ENCODE measurements at places on chromosomes 6 and 20.

DNA sequence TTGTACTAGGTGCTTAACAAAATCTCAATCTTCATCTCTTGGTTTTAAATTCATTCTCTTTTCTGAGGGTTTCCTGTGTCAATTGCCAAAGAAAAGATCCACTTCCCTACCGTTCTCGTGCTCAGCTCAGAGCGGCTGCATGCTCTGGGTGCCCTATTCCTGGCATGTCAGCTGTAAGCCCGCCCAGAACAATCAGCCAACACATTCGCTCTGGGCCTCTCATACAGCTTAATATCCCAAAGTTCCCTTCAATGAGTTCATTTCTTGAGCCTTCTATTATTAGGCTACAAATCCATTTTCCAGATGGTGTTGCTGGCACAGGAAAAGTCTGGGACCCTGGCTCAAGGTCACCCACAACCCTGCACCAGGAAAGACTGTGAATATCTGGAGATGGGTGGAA lies 24.3 kb upstream of the LRFN2 start:
- no peak for DNase-seq
- H3K27ac ChIP-seq: no peak overlapping the region
- no peak overlapping the region for H3K4me3 ChIP-seq
- peaks cover 50% of the 10 kb centered on the region for H3K27me3 ChIP-seq
- no peaks in the 10 kb centered on the region for H3K4me1 ChIP-seq
- no peaks in the 10 kb centered on the region for H3K36me3 ChIP-seq

GRCh38 chr6:117829594-117830319 lies 77.3 kb upstream of the SLC35F1 start:
- no peak overlapping the region for H3K4me3 ChIP-seq
- no peak overlapping the region for H3K27ac ChIP-seq
- no peak for DNase-seq
- H3K27me3 ChIP-seq: peaks cover 10% of the 10 kb centered on the region
- no peaks in the 10 kb centered on the region for H3K4me1 ChIP-seq

GRCh38 chr6:110573136-110573535 lies 96.7 kb upstream of the SLC22A16 start:
- peaks cover 3% of the 10 kb centered on the region for H3K36me3 ChIP-seq
- no peak overlapping the region for H3K4me3 ChIP-seq
- no peak for DNase-seq
- H3K27me3 ChIP-seq: no peaks in the 10 kb centered on the region
- peaks cover 4% of the 10 kb centered on the region for H3K4me1 ChIP-seq

GRCh38 chr6:152543519-152543918 lies 93.6 kb downstream of the SYNE1 start:
- H3K36me3 ChIP-seq: no peaks in the 10 kb centered on the region
- no peak for DNase-seq
- no peak overlapping the region for H3K4me3 ChIP-seq
- no peaks in the 10 kb centered on the region for H3K4me1 ChIP-seq
- H3K27me3 ChIP-seq: peaks cover 7% of the 10 kb centered on the region
- H3K27ac ChIP-seq: no peak overlapping the region

- no peak overlapping the region for H3K27ac ChIP-seq
- peaks cover 24% of the 10 kb centered on the region for H3K27me3 ChIP-seq
- H3K4me3 ChIP-seq: no peak overlapping the region
- no peaks in the 10 kb centered on the region for H3K36me3 ChIP-seq
- DNase-seq: no peak
Measured at GRCh38 chr6:154491567-154492470, 18.7 kb downstream of the CNKSR3 start.

DNA sequence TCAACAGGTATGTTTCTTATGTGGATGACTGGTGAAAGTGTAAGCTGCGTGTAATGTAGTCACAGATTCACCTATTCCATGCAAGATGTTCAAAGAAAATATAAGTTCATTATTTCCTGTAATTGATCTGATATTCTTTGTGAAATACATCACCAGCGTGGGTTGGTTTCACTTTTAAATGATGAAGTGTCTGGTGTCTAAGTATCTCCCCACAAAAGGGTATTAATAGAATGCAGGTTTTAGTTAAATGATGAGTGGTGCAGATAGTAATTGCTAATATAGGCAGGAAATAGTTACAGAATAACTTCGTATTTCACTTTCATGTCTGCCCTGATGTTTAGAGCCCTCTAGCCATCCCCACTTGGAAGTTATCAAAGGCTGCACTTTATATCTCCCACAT lies 22.2 kb downstream of the PGBD1 start:
- peak overlapping the region; percentile 37 for H3K4me3 ChIP-seq
- peak overlapping the region; percentile 27 for H3K27ac ChIP-seq
- H3K27me3 ChIP-seq: peaks cover 8% of the 10 kb centered on the region
- peaks cover 4% of the 10 kb centered on the region for H3K36me3 ChIP-seq

GRCh38 chr6:151154418-151154817 lies 85.3 kb upstream of the AKAP12 start:
- H3K36me3 ChIP-seq: no peaks in the 10 kb centered on the region
- H3K27ac ChIP-seq: no peak overlapping the region
- H3K27me3 ChIP-seq: peaks cover 41% of the 10 kb centered on the region
- no peak for DNase-seq

DNA sequence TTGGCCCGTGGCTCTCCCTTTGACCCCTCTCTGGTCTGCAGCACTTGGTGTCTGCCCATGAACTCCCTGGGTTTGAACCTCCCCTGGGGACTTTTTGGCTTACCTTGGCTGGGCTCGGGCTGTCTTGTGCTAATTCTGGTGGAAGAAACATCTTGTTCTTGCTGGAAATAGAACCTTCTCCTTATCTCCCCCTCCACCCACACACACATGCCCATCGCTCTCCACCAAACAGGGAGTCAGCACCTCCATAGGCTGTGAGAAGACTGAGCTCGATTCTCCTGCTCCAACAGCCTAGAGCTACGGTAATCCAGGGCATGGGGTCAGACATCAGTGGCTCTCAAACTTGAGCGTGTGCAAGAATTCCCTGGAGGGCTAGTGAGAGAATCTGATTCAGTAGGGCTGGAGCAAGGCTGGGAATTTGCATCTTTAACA lies 114.4 kb upstream of the SLC22A23 start:
- H3K4me3 ChIP-seq: no peak overlapping the region
- no peak overlapping the region for H3K27ac ChIP-seq
- peaks cover 3% of the 10 kb centered on the region for H3K36me3 ChIP-seq
- peaks cover 2% of the 10 kb centered on the region for H3K4me1 ChIP-seq
- DNase-seq: no peak

DNA sequence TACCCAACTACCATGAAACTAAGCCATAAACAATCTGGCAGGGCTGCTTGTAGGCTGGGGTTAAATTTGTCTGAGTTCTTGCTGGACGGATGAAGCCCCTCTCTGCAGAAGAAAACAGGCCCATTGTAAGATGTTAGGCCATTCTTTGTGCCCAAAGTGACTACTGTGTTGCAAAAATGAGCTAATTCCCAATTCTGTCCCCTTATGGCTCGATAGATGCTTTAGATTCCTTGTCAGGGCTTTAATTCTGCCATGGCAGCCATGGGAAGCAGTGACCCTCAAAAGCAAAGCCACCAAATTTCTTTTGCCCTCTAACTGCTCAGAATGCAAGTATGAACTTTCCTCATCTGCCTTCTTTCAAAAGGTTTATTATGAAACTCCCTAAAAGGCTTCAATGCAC lies 45.2 kb downstream of the LAMA4 start:
- no peak overlapping the region for H3K27ac ChIP-seq
- peaks cover 39% of the 10 kb centered on the region for H3K27me3 ChIP-seq
- H3K36me3 ChIP-seq: no peaks in the 10 kb centered on the region
- H3K4me1 ChIP-seq: no peaks in the 10 kb centered on the region
- no peak for DNase-seq

- no peak for DNase-seq
- H3K4me3 ChIP-seq: no peak overlapping the region
- H3K27ac ChIP-seq: no peak overlapping the region
- no peaks in the 10 kb centered on the region for H3K27me3 ChIP-seq
- no peaks in the 10 kb centered on the region for H3K36me3 ChIP-seq
- no peaks in the 10 kb centered on the region for H3K4me1 ChIP-seq
Measured at GRCh38 chr6:162306616-162307015, 420.9 kb downstream of the PRKN start.

- DNase-seq: no peak
- H3K36me3 ChIP-seq: no peaks in the 10 kb centered on the region
- H3K27ac ChIP-seq: no peak overlapping the region
- no peak overlapping the region for H3K4me3 ChIP-seq
Measured at GRCh38 chr20:32635764-32636163, 38.0 kb downstream of the C20orf203 start.

GRCh38 chr20:63141531-63141930 lies 74.4 kb downstream of the YTHDF1 start:
- no peak for DNase-seq
- no peaks in the 10 kb centered on the region for H3K4me1 ChIP-seq
- H3K27ac ChIP-seq: no peak overlapping the region
- H3K36me3 ChIP-seq: no peaks in the 10 kb centered on the region

- DNase-seq: no peak
- H3K27me3 ChIP-seq: no peaks in the 10 kb centered on the region
- H3K4me3 ChIP-seq: no peak overlapping the region
- H3K27ac ChIP-seq: no peak overlapping the region
- no peaks in the 10 kb centered on the region for H3K36me3 ChIP-seq
Measured at GRCh38 chr6:145863988-145864616, 49.5 kb upstream of the FBXO30 start.

DNA sequence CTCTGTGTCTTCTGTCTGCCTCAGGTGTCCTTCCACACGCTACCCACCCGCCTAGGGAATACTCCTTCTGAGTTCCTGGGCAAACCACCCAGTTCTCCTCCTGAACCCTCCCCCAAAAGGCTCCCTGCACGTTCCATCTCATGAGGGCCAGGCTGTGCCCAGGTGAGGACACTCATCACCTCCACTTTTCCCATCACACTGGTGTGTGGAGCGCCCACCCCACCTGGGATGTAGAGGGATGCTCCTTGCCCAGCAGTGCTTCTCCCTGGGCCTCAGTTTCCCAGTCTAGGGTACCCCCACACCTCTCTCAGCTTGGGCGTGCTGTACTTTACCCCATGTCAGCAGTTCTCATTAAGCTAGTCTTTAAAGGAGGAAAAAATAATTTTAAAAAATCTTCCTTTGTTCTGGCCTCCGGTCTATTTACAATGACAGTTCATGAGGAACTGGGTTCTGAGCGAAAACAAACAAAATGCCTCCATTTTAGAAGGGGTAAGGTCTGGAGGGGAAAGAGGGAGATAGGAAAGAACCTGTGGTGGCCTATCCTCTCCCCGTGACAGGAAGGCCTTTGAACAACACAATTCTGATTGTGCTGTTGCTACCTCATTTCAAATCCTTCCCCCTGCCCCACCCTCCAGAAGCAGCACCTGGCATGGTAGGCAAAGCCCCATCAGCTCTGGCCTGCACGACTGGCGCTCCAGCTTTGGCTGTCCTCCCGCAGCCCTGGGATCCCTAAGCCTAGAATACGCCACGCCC lies 1.7 kb upstream of the C20orf203 start:
- no peaks in the 10 kb centered on the region for H3K36me3 ChIP-seq
- no peaks in the 10 kb centered on the region for H3K27me3 ChIP-seq
- peaks cover 8% of the 10 kb centered on the region for H3K4me1 ChIP-seq
- H3K4me3 ChIP-seq: peak overlapping the region; percentile 36
- no peak for DNase-seq

DNA sequence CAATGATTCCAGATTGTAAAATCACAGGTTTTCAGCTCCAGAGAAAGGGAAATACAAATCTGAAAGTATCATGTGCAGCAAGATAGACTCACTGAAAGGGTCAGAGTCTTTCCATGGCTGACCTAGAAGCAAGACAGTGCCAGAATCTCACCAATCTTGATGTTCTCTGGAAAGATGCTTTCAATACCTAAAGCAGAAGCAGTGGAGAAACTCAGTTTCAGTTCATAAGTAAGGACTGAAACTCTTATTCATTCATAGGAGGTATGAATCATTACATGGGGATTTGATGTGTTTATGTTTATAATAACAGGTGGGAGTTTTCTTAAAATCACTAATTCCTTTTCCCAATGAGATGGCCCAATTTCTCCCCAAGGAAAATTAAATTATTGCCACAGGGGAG lies 42.5 kb downstream of the SLC2A12 start:
- H3K4me1 ChIP-seq: no peaks in the 10 kb centered on the region
- H3K27me3 ChIP-seq: peaks cover 20% of the 10 kb centered on the region
- no peak overlapping the region for H3K27ac ChIP-seq
- H3K36me3 ChIP-seq: no peaks in the 10 kb centered on the region

- no peak overlapping the region for H3K4me3 ChIP-seq
- no peaks in the 10 kb centered on the region for H3K4me1 ChIP-seq
- no peaks in the 10 kb centered on the region for H3K27me3 ChIP-seq
- H3K27ac ChIP-seq: no peak overlapping the region
Measured at GRCh38 chr20:11222243-11222642, 548.4 kb upstream of the JAG1 start.

GRCh38 chr6:113635222-113635986 lies 221.7 kb upstream of the MARCKS start:
- no peak overlapping the region for H3K27ac ChIP-seq
- H3K4me3 ChIP-seq: no peak overlapping the region
- H3K4me1 ChIP-seq: peaks cover 19% of the 10 kb centered on the region
- H3K36me3 ChIP-seq: no peaks in the 10 kb centered on the region
- no peak for DNase-seq
- H3K27me3 ChIP-seq: no peaks in the 10 kb centered on the region

- no peak overlapping the region for H3K27ac ChIP-seq
- no peak overlapping the region for H3K4me3 ChIP-seq
- DNase-seq: no peak
- no peaks in the 10 kb centered on the region for H3K36me3 ChIP-seq
- H3K4me1 ChIP-seq: peaks cover 17% of the 10 kb centered on the region
Measured at GRCh38 chr20:23157734-23158133, 71.6 kb upstream of the CD93 start.

GRCh38 chr20:689348-689747 lies 13.7 kb upstream of the SCRT2 start:
- H3K4me1 ChIP-seq: no peaks in the 10 kb centered on the region
- DNase-seq: no peak
- no peaks in the 10 kb centered on the region for H3K36me3 ChIP-seq
- H3K4me3 ChIP-seq: no peak overlapping the region
- H3K27ac ChIP-seq: no peak overlapping the region
- H3K27me3 ChIP-seq: peaks cover 55% of the 10 kb centered on the region

- H3K36me3 ChIP-seq: no peaks in the 10 kb centered on the region
- no peaks in the 10 kb centered on the region for H3K4me1 ChIP-seq
- H3K4me3 ChIP-seq: no peak overlapping the region
- H3K27me3 ChIP-seq: peaks cover 13% of the 10 kb centered on the region
- peak; percentile 20 for DNase-seq
Measured at GRCh38 chr6:35569011-35569461, 56.3 kb upstream of the TULP1 start.

DNA sequence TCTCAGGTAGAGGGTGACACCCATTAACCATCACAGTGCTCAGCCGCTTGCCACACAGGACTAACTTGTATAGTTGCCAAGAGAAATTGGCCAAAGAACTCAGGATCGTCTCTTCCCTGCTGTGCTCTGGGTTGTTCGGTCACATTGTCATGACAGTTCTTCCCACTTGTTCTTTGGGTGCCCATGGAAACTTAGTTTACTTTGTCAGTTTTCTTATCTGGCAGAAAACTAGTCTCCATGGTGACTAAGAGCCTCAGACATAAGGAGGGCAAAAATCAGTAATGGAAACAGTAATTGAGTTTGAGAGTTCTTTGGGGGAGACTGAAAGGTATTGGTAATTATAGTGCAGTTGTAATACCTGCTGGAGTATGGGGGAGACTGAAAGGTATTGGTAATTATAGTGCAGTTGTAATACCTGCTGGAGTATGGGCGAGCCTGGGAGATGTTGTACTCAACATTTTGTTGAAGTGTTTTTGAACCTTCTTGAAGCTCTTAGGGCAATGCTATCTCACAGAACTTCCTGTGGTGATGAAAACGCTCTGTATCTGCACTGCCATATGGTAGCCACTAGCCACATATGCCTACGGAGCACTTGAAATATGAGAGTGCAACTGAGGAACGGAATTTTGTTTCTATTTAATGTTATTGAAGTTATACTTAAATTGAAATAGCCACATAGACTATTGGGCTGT lies 95.2 kb upstream of the HDGFL1 start:
- H3K4me3 ChIP-seq: no peak overlapping the region
- no peak overlapping the region for H3K27ac ChIP-seq
- H3K27me3 ChIP-seq: no peaks in the 10 kb centered on the region
- DNase-seq: no peak
- no peaks in the 10 kb centered on the region for H3K36me3 ChIP-seq
- H3K4me1 ChIP-seq: no peaks in the 10 kb centered on the region

Measured in T-helper 17 cell (primary cell).